ENCODE measurements at places on chromosomes 12 and 14.

DNA sequence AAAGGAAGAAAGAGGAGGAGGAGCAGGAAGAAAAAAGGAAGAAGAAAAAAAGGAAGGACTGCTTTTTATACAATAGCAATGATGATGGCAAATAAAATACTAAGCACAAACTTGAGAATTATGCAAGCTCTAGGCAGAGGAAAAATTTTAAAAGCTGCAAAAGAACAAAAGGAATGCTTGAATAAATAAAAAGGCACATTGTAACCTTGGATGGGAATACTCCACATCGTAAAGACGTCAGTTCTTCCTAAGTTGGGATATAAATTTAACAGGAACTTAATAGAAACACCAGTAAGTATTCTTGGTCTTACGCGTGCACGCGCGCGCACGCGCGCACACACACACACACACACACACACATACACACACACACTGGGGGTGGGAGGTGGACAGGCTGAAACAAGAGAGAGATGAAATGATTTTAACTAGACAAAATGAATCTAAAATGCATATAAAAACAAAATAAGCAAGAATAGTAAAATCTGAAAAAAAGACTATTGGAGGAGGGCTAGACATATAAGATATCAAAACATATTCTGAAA lies 43.0 kb downstream of the SERPINA3 start:
- DNase-seq, result no peak

DNA sequence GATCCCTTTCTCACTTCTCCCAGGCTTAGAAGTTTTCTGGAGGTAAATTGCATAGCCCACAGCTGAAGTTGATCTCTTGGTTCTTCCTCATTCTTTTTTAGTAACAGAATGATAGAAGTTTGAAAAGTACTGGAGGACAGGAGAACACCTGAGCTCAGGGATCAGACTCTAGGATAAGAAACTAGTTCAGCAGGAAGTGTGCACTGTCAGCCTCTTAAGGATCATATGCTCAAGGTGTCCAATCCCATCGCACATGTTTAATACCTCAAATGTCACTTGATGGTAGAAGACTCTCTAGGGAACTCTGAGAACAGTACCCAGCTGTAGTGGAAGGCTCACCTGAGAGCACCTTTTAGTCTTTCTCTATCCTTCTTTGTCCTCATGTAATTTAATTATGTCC lies 14.7 kb upstream of the LIMA1 start:
- DNase-seq, result no peak

- DNase-seq, result no peak
These were observed 39.0 kb downstream of the CMKLR1 start for GRCh38 chr12:108299980-108300696.

DNA sequence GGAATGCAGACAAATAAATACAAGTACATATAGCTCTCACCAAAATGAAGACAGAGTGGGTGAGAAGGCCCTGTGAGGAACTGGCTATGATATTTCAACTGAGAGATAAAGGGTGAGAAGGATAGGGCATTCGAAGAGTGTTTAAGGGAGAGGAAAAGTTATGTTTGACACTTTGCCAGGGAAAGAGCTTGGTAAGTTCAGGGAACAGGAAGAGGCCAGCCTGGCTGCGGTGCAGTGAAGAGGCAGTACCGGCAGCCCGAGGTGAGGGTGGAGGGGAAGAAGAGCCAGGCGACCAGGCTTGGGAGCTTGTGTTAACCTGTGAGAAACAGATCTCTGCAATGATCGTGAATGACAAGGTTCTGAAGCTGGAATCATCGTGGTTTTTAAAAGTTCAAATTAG lies 84.7 kb upstream of the RFX4 start:
- no peak for DNase-seq

GRCh38 chr14:76710056-76711010 lies 50.9 kb upstream of the VASH1 start:
- DNase-seq, result no peak

GRCh38 chr12:121240484-121241101 lies 30.7 kb downstream of the P2RX4 start:
- DNase-seq, result peak; percentile 66

GRCh38 chr14:34676516-34677211 lies 37.7 kb downstream of the CFL2 start:
- DNase-seq, result no peak

DNA sequence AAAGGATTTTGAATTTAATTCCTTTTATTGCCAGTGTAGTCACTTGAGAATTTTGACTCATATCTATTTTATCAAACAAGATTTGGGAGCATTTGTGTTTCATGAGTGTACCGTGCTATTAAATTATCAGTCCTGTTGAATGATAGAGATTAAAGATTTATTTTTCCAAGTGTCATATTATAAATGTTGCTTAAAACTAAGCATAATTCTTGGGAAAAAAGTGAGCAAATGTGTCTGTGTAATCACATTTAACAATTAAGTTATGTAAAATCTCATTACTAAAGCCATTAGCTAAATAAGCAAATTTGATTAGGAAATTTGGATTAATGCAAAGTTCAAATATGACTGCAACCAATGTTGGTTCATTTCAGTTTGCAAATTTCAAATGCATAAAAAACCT lies 266.7 kb downstream of the TMTC2 start:
- DNase-seq, result no peak

DNA sequence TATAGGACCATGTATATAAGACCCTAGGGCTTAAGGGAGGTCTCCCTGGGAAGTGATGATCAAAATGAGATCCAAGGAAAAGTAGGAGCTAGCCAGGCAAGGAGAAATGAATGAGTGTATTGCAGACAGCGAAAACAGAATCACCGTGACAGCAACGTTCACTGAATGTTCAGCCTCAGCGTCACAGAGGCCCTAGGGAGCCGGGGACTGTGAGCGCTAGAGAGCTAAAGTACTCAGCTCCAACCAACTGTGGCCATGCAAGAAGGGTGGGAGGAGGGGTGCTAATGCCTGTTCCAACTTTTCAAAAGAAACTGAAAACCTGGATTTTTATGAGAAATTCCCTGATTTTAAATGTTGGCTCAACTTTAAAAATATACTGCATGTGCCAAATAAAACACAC lies 105.5 kb upstream of the CCND2 start:
- DNase-seq, result peak; percentile 44

DNA sequence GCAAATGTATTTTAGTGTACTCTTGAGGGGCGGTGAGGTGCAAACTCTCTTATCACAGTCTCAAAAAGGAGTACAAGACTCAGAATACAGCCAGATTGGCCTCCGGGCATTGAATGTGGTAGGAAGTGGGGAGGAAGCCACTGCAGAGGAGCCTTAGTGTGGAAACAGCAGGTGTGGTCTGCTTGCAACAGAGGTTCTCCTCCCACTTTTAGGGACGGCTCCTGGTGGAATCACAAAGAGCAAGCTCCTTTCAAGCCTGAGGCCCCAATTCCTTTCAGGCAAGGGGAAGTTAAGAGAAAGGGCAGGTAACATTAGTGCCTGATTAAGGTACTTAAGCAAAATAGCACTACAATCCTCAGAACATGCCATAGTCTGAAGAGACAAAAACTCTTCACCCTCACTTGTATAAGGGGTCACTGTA lies 23.7 kb upstream of the SLC2A3 start:
- DNase-seq, result peak; percentile 22

GRCh38 chr12:85782711-85783110 lies 53.5 kb downstream of the RASSF9 start:
- no peak for DNase-seq

GRCh38 chr12:98612696-98613334 lies 19.3 kb downstream of the SLC25A3 start:
- DNase-seq, result peak; percentile 40

Data from activated B cell treated with CpG ODN at 0.5 μM for 24 hours (primary cell).